ENCODE measurements at places on chromosomes 1 and 21. TPM values are rescaled to one million over a fixed set of nuclear protein-coding genes. Genes with fewer than 3 reads are reported as not detected.
A peak's percentile ranks its signal among the peaks of the same experiment; 100 is the strongest.

DNA sequence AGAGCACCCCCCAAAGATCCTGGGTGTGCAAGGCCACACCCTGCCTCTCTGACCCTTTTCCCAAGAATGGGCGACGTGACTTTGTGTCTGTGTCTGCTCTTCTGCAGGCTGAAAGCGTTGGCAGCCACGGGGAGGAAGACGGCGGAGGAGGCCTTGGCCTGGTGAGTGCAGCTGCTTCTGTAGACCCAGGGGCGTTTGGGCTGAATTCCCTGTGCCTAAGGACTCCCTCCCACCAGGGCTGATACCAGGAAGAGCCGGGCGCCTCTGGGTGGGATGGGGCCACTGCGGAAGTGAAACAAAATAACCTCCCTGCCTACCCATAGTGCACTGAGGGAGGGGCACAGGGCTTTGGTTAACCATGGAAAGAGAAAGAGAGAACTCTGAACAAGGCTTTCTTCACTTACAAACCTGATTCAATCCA lies 2.5 kb downstream of the UBASH3A start:
- DNase-seq, result no peak
- H3K27ac ChIP-seq, result no peak overlapping the region
- H3K4me3 ChIP-seq, result no peak overlapping the region
- peaks cover under 1% of the 10 kb centered on the region for H3K4me1 ChIP-seq

DNA sequence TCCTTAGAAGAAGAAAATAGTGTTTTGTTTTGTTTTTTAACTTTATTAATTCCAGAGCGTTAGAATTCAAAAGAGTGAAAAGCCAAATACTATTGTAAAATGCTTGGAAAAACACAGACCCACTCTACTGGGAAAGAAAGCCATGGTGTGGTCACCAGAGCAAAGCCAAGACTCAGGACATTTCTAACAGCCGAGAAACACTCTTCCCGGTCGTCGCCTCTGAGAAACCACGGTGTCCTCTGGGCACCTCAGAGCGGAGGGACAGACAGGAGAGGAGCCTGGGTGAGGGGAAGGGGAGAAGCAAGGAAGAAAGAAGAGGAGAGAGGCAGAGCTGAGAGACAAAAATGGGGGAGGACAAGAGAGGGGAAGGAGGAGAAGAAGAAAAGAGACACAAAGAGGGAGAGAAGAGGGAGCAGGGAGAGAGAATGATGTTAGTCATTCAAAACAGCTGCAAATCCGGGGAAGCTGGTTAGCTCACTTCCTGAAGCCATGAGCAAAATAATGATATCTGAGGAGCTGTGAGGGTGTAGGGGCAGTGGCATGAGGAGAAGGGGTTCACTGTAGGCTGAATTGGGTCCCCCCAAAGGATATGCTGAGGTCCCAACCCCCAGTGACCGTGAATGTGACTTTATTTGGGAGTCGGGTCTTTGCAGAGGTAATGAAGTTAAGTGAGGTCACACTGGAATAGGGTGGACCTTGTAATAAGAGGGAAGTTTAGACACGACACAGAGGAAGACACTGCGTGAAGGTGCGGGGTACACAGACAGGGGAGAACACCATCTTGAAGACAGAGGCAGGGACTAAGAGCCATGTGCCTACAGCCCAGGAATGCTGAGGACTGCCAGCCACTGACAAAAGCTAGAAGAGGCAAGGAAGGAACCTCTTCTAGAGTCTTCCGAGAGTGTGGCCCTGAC lies 58.2 kb upstream of the DMRTB1 start:
- no peak for DNase-seq
- H3K4me3 ChIP-seq, result no peak overlapping the region
- peaks cover 1% of the 10 kb centered on the region for H3K27me3 ChIP-seq
- H3K4me1 ChIP-seq, result no peaks in the 10 kb centered on the region
- no peak overlapping the region for H3K27ac ChIP-seq

- DNase-seq, result no peak
- no peak overlapping the region for H3K27ac ChIP-seq
- peaks cover 19% of the 10 kb centered on the region for H3K4me1 ChIP-seq
- no peaks in the 10 kb centered on the region for H3K36me3 ChIP-seq
- H3K27me3 ChIP-seq, result no peaks in the 10 kb centered on the region
These were observed 13.1 kb downstream of the RNF187 start for GRCh38 chr1:228500143-228500734.

DNA sequence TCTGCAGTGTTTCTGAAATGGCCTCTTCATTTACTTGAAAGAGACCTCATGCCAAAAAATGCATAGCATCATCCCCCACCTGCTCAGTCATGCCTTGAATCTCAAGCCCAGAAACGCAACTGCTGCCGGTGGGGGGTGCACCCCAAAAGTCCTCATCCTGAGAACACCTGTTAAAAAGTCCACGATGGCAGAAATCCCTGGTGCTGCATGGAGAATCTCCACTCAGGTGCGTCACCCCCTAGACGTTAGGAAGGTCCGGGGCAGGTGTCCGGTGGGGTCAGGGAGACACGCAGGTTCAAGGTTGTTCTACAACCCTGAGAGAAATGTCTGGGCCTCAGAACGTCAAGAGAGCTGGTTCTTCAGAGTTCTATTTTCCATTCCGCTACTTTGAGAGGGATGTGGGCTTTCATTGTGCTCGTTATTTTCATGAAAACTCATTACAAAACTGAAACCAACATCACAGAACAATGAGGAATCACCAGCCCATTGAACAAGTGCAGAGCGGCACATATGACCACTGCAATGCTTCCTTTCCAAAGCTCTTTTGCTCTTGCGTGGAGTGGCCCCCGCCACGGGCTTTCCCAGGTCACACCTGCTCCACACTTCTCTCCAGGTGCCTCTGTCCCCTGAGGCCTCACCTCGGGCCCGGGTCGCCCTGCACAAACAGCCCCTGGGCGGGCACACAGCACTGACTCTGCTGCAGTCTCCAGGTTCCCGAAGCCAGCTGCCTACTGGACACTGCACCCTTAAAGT lies 201.9 kb downstream of the TOMM20 start:
- H3K27me3 ChIP-seq, result no peaks in the 10 kb centered on the region
- DNase-seq, result peak; percentile 95
- H3K36me3 ChIP-seq, result no peaks in the 10 kb centered on the region
- H3K4me3 ChIP-seq, result peak overlapping the region; percentile 60
- H3K27ac ChIP-seq, result peak overlapping the region; percentile 95
- peaks cover 53% of the 10 kb centered on the region for H3K4me1 ChIP-seq

DNA sequence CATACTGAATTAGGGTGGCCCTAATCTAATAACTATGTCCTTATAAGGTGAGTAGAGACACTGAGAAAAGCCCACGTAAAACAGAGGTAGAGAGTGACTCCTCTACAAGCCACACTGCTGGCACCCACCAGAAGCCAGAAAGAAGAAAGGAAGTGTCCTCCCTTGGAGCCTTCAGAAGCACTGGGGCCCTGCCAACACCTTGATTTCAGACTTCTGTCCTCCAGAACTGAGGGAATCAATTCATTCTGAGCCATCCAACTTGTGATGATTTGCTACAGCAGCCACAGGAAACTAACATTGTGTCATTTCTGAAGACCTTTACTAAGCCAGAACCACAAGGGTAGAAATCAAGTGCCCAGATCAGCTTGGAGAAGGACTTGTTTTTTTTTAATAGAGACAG lies 15.0 kb downstream of the GNB1 start:
- H3K4me1 ChIP-seq, result no peaks in the 10 kb centered on the region
- no peak for DNase-seq
- peaks cover 36% of the 10 kb centered on the region for H3K36me3 ChIP-seq

DNA sequence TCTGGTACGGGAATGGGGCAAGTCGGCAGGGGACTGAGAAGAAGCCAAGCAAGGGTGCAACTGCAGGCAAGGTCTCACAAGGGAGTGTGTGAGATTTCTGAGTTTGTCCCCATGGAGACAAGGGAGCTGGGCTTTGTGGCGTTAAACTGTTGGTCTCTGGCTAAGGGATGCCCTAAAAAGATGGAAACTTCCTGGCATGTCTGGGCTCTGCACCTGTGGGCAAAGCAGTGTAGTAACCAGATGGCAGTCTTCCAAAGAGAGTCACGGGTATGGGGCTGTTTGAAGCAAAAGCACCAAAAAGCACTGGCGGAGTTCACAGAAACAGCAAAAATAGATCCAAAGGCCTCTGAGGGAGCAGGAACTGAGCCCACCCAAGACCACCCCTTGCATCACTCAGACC lies 104.8 kb upstream of the SLC44A3 start:
- H3K36me3 ChIP-seq, result no peaks in the 10 kb centered on the region
- no peak for DNase-seq
- no peaks in the 10 kb centered on the region for H3K27me3 ChIP-seq
- no peak overlapping the region for H3K27ac ChIP-seq
- peaks cover 14% of the 10 kb centered on the region for H3K4me1 ChIP-seq
- no peak overlapping the region for H3K4me3 ChIP-seq

Gene LIN28A
- 0.59 TPM for total RNA-seq

GRCh38 chr1:229363723-229364122 lies 20.9 kb upstream of the CCSAP start:
- H3K36me3 ChIP-seq, result no peaks in the 10 kb centered on the region
- no peak overlapping the region for H3K4me3 ChIP-seq
- no peak overlapping the region for H3K27ac ChIP-seq
- peaks cover 10% of the 10 kb centered on the region for H3K4me1 ChIP-seq
- no peak for DNase-seq

- no peaks in the 10 kb centered on the region for H3K36me3 ChIP-seq
- H3K4me1 ChIP-seq, result no peaks in the 10 kb centered on the region
- H3K27me3 ChIP-seq, result no peaks in the 10 kb centered on the region
- no peak overlapping the region for H3K4me3 ChIP-seq
These were observed 23.4 kb upstream of the PRRX1 start for GRCh38 chr1:170640581-170640980.

Gene EFNA1
- total RNA-seq, result not detected

Gene LRIF1
- total RNA-seq, result 13.4 TPM

DNA sequence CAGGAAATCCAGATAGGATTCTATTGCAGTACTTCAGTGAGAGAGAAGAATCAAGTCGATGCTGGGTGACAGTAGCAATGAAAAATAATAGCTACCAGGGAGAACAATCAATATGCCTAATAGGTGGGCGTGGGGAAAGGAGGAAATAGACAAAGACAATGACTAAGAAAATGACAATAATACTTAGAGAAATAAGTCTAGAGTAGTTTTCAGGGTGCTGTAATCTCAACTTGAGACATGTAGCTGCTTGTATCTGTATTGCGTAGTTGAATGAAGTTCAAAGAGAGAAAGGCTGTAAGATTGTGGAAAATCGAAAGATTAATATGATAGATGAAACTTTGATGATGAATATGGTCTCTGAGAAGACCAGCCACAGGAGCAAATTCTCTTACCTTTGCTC lies 2.6 kb downstream of the STXBP3 start:
- DNase-seq, result no peak
- no peak overlapping the region for H3K4me3 ChIP-seq
- no peak overlapping the region for H3K27ac ChIP-seq

GRCh38 chr1:171532520-171532919 lies 47.2 kb downstream of the PRRC2C start:
- DNase-seq, result no peak
- H3K36me3 ChIP-seq, result peaks cover 35% of the 10 kb centered on the region
- H3K4me3 ChIP-seq, result no peak overlapping the region
- no peak overlapping the region for H3K27ac ChIP-seq

GRCh38 chr1:20149601-20150325 lies 10.6 kb downstream of the PLA2G2F start:
- peaks cover 9% of the 10 kb centered on the region for H3K4me1 ChIP-seq
- H3K4me3 ChIP-seq, result no peak overlapping the region
- H3K36me3 ChIP-seq, result no peaks in the 10 kb centered on the region
- H3K27ac ChIP-seq, result no peak overlapping the region
- no peak for DNase-seq

DNA sequence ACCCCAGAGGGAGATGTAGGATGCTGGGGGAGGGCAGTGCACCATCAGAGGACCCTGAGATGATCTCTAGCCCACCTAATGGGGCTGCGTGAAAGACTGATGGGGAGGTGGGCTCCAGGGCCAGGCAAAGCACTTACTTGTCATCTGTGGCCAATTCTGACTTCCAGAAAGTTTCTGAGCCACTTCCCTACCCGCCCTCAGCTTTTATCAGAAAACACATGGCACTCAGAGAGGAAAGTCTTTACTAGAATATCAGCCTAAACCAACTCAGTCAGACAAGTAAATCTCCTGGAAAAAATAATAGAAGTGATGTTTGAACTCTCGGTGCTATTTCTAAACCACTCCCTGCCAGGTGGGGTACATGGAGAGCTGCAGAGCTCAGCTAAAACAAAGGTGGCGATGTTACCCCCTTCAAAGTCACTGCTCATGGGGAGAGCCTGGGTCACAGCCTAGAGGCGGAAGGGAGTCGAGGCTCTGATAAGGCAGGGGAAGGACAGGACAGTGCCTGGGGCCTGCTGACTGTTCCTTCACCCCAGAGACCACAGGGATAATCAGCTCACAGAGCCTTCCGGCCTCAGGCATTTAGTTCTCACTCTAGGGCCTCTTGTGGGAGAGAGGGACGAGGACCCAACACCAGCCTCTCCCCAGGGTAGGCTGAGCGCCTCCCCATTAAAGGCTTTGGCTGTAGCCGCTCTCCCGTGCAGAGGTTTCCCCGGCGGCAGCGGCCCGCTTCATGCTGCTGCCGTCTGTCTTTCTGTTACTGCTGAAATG lies 14.2 kb downstream of the SMIM12 start:
- H3K27me3 ChIP-seq, result no peaks in the 10 kb centered on the region
- no peak overlapping the region for H3K27ac ChIP-seq
- H3K4me3 ChIP-seq, result no peak overlapping the region
- no peaks in the 10 kb centered on the region for H3K4me1 ChIP-seq

Gene FGR
- total RNA-seq, result 83.8 TPM

Gene PM20D1
- total RNA-seq, result not detected

Gene MIXL1
- 0.40 TPM for total RNA-seq

- H3K36me3 ChIP-seq, result no peaks in the 10 kb centered on the region
- no peak overlapping the region for H3K27ac ChIP-seq
- no peak for DNase-seq
- H3K4me3 ChIP-seq, result no peak overlapping the region
- no peaks in the 10 kb centered on the region for H3K27me3 ChIP-seq
These were observed 790.9 kb upstream of the NCAM2 start for GRCh38 chr21:20207335-20207734.

DNA sequence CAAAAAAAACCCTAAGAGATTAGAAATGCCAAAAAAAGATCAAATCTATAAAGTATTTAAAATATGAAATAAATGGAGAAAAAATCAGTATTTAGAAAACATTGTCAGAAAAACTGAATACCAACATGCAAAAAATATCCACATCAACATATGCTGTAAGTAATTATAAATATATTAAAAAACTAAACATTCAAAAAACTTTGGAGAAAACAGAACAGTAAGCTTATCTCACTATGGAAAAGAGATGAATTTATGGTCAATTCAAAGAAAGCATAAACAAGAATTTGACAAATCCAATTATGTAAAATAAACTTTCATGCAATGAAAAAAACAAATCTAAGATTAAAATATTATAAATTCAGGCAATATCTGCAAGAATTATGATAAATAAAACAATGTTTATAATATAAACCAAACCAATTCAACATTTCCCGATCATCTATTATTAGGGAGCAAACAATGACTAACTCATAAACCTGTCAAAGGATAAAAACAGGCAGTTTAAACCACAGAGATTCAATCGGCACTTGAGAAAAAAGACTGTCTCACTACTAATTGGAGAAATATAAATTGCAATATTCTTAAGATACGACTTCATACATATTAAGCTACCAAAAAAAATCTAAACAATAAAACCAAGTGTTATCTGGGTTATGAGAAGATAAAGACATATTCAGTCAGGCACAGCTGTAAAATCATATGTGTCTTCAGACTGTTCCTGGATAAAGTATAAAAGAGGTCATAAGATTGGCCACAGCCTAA lies 21.8 kb downstream of the EYA3 start:
- no peak for DNase-seq
- no peak overlapping the region for H3K27ac ChIP-seq
- no peak overlapping the region for H3K4me3 ChIP-seq
- no peaks in the 10 kb centered on the region for H3K27me3 ChIP-seq

GRCh38 chr1:31428436-31429221 lies 15.6 kb downstream of the SERINC2 start:
- H3K36me3 ChIP-seq, result no peaks in the 10 kb centered on the region
- no peak overlapping the region for H3K27ac ChIP-seq
- H3K27me3 ChIP-seq, result no peaks in the 10 kb centered on the region
- H3K4me1 ChIP-seq, result peaks cover 2% of the 10 kb centered on the region
- DNase-seq, result no peak
- no peak overlapping the region for H3K4me3 ChIP-seq

Data from GM12878 (cell line).